ENCODE measurements at places on chromosomes 6 and 20.

DNA sequence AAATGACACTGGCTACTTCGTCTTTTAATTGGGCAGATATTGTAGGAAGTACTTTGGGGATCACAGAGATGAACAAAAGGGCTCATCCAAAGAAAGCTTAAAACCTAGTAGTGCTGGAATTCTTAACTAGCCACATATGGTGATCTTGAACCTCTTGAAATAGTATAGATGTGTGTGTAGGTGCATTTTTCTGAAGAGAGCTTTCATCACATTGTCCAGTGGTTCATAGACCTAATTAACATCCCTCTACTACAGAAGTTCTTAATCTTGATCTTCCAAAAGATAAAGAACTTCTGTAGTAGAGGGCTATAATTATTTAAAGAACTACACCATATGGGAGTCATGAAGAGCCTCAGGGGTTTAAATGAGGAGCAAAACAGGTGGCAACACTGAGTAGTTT lies 2.3 kb upstream of the PRIM2 start:
- DNase-seq, result no peak

DNA sequence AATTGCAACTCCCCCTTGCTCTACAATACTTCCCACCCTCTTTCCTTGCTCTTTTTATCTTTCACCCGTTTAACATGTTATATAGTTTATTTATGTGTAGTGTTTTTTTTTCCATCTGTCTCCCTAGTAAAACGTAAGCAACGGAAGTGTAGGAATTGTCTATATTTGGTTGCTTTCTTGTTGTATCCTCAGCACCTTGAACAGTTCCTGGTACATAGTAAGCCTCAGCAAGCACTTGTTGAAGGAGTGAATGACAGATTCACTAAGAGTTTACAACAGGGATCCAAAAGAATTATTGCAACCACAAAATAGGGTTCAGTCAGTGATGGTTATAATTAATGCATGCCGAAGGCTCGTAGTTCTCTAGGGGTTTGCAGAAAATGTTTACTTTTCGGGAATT lies 242.7 kb downstream of the SAMD5 start:
- no peak for DNase-seq

DNA sequence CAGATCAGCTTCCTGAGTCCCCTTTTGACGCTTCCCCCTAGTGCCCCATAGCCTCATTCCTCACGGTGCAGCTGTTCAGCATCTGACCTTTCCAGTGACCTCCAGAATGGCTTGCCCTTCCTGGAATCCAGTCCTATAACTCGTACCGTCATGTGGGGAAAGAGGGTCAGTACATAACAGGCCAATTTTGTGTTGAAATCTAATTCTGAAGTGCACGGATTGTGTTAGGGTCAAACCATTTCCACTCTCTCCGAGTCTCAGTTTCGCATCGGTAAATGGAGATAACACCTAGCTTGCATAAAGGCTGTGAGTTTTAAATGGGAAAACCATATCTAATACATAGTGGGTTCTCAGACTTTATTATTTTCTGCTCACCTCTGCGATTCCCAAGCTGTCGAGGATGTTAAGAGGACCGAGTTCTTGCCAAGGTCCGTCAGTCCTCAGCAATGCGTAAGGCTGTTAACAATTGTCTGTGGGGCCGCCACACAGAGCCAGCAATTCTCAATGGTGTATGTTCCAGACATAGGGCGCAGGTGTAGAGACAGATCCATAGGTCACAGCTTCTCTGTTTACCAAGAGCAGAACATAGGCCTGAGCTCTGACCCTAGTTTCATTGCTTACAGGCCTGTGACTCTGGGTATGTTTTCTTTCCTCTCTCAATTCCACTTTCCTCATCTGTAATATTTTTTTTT lies 45.5 kb upstream of the CCR6 start:
- DNase-seq, result no peak

DNA sequence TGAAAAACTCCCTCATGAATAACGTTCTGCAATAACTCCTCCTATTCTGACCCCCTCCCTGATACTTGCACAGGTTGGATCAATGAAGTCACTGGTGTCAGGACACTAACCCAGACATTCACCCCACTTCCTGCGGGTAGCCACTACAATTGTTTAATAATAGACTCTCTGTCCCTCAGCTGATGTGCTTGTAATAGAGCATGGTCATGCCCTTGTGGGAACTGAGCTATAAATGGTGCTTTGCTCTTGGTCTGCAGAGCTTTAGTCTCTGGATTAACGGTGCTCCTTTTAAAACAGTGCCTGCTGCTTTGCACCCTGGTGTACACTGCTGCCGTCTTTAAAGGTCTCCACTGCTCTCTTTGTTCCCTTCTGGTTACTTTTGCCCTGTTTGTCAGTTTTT lies 127.3 kb downstream of the BACH2 start:
- no peak for DNase-seq

- DNase-seq, result no peak
Observed at GRCh38 chr6:12490904-12491571, 200.9 kb downstream of the EDN1 start.

GRCh38 chr6:71028236-71028876 lies 71.5 kb upstream of the B3GAT2 start:
- no peak for DNase-seq

DNA sequence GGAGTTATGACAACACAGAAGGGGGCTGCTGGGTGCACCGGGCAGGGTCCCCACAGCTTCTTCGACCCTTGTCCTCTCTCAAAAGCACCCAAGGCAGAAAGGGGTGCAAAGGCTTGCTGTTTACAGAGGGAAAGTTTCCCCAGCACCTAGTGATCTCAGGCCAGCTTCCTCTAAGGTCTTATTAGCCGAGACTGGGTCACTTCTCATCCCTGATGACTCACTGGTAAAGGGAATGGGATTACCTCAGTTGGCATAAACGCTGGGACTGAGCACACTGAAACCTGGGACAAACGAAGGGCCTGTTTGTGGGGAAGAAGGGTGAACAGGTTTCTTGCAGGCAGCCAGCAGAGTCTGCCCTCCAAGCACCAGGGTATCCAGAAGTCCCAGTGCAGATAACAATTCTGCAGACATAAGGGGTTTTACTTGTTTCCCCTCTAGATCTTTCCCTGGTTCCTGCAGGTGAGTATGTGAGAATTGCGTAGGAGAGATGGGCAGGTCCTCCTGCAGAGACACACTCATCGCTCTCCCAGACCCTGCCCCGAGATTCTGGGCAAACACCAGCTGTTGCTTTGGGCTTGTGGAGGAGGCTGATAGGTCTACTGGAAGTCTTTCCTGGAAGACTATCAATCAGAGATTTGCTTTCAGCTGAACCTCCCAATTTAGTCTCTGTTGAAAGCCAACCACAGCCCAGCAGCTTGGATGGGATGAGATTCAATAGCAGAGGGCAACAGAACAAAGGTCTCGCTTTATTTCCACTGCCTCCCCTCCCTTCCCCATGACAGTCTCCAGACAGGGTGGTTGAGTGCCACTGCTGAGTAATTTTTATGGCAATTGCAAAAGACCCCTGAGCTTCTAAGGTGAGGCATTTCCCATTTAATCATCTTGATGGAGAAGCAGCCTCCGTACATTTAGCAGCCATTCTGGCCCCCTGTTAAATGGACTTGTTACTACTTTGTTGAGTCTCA lies 25.7 kb downstream of the KCNG1 start:
- no peak for DNase-seq

DNA sequence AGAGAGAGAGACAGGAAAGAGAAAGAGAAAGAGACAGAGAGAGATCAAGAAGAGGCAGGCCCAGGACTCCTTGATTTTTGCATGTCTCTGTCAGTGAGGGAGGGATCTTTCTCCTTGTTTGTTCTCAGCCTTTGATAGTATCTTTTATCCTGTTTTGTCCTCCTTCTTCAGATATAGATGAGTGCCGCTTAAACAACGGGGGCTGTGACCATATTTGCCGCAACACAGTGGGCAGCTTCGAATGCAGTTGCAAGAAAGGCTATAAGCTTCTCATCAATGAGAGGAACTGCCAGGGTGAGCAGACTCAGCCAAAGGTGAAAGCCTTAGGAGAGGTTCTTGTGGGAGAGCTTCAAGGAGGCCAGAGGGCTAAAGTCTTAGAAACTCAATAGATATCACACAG lies 20.0 kb upstream of the ZNF76 start:
- no peak for DNase-seq

- DNase-seq, result no peak
Observed at GRCh38 chr6:13681305-13682061, 30.2 kb downstream of the RANBP9 start.

- no peak for DNase-seq
Observed at GRCh38 chr6:12150812-12151432, 138.8 kb downstream of the HIVEP1 start.

All from stimulated activated CD8-positive, alpha-beta memory T cell treated with anti-CD3 and anti-CD28 coated beads, Interleukin-7, amount 100 ng/mL, for 1 hour (primary cell).